ENCODE measurements at places on chromosomes 6 and 20. TPM values are rescaled to one million over a fixed set of nuclear protein-coding genes. Genes with fewer than 3 reads are reported as not detected.

Gene CTAGE9
- not detected for total RNA-seq

Gene PROCR
- 22.7 TPM for total RNA-seq

Gene PPP1R3G
- 2.8 TPM for total RNA-seq

Gene NMBR
- 0.71 TPM for total RNA-seq

Gene FAM83D
- 6.3 TPM for total RNA-seq

Gene SLC22A16
- 0.82 TPM for total RNA-seq

Gene LRRN4
- not detected for total RNA-seq

All from camera-type eye (tissue), 1 donor.